CD14-positive monocyte (primary cell): ENCODE measurements at places on chromosomes 4 and X. TPM values are rescaled to one million over a fixed set of nuclear protein-coding genes. Genes with fewer than 3 reads are reported as not detected.

The SHROOM4 gene
- polyA plus RNA-seq = not detected

DNA sequence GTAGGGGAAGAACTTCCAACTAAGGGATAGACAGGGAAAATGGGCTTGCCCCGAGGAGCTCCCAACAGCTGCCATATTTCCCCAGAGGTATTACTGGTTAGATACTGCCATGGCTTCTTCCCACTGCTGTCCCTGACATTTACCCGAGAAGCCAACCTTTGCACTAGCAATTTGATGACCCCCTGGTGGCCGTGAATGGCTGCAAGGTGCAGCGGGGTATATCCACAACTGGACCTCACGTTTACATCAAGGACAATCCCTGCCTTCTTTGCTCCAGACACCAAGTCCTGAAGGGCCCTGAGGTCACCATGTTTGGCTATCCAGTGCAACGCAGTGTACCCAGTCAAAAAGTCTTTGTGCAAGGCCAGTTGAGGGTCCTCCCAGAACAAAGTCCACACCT lies 2.3 kb downstream of the SOWAHB start:
- no peaks in the 10 kb centered on the region for H3K4me1 ChIP-seq
- no peak overlapping the region for H3K27ac ChIP-seq
- peaks cover 73% of the 10 kb centered on the region for H3K27me3 ChIP-seq
- H3K4me3 ChIP-seq = no peak overlapping the region
- H3K36me3 ChIP-seq = no peaks in the 10 kb centered on the region

GRCh38 chr4:13492747-13493146 lies 8.6 kb upstream of the RAB28 start:
- no peaks in the 10 kb centered on the region for H3K36me3 ChIP-seq
- H3K4me3 ChIP-seq = no peak overlapping the region
- H3K4me1 ChIP-seq = peaks cover under 1% of the 10 kb centered on the region
- no peak overlapping the region for H3K27ac ChIP-seq
- DNase-seq = peak; percentile 11

DNA sequence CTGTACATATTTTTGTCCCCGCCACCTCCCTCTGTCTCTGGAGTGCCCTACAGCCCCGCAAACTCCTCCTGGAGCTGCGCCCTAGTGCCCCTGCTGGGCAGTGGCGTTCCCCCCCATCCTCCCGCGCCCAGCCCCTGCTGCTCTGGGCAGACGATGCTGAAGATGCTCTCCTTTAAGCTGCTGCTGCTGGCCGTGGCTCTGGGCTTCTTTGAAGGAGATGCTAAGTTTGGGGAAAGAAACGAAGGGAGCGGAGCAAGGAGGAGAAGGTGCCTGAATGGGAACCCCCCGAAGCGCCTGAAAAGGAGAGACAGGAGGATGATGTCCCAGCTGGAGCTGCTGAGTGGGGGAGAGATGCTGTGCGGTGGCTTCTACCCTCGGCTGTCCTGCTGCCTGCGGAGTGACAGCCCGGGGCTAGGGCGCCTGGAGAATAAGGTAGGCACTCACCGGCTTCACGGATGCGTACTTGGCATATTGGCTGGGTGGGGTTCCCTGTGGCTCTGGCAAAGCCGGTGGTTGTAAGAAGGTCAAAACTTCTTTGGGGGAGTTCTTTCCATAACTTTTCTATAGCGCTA lies 653 bp downstream of the HHIP start:
- peaks cover 11% of the 10 kb centered on the region for H3K4me1 ChIP-seq
- H3K27ac ChIP-seq = no peak overlapping the region
- peaks cover 34% of the 10 kb centered on the region for H3K27me3 ChIP-seq
- no peaks in the 10 kb centered on the region for H3K36me3 ChIP-seq
- no peak for DNase-seq

- peak overlapping the region; percentile 59 for H3K4me3 ChIP-seq
- H3K27me3 ChIP-seq = no peaks in the 10 kb centered on the region
- DNase-seq = peak; percentile 76
- peaks cover 26% of the 10 kb centered on the region for H3K4me1 ChIP-seq
- peak overlapping the region; percentile 74 for H3K27ac ChIP-seq
Measured at GRCh38 chrX:18674788-18675735, 3.2 kb upstream of the RS1 start.

DNA sequence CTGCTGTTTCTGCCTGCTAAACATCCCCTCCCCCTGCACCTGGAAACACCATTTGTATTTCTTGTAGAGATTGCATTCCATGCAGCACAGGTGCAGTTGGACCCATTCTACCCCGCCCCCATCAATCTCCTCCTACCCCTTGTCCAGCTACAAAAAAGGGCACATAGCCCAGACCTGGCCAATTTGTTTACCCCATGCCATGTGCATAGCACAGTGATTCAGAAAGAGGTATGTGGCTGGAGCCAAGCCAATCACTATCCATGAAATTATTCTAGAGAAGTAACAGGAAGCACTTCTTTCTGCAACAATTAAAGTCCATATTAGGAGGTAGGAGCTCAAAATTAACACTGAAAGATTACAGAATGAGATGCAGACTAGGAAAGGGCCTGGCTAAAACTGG lies 20.2 kb upstream of the TMEM184C start:
- H3K4me3 ChIP-seq = no peak overlapping the region
- H3K4me1 ChIP-seq = no peaks in the 10 kb centered on the region
- H3K27me3 ChIP-seq = no peaks in the 10 kb centered on the region
- DNase-seq = no peak
- H3K36me3 ChIP-seq = no peaks in the 10 kb centered on the region

The CLNK gene
- polyA plus RNA-seq = not detected in 2 replicates
